ENCODE measurements at places on chromosomes 6 and 20. TPM values are rescaled to one million over a fixed set of nuclear protein-coding genes. Genes with fewer than 3 reads are reported as not detected.

DNA sequence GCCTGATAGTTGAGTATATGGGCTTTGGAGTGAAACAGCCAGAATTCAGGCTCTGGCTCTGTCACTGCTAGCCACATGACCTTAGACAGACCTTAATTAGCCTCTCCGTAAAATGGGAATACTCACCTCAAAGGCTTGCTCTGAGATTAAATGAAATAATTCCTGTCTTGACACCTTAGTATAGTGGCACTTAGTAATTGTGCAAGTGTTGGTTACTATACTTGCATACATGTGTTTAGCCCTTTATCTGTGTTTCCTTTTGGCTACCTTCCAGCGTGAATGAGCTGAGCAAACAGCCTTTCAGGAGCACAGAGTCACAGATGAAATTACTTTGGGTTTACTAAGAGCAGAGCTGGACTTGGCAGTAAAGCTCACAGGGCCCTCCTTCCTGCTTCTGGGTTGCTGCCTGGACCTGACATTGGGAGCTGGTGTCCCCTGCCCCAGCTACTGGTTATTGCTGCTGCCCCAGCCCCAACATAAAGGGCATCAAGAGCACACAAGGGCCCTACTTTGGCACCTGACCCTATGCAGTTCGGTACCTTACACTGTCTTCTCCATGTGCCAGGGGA, 32.8 kb downstream of the CD164 start:
- ATAC-seq = peak; percentile 93

DNA sequence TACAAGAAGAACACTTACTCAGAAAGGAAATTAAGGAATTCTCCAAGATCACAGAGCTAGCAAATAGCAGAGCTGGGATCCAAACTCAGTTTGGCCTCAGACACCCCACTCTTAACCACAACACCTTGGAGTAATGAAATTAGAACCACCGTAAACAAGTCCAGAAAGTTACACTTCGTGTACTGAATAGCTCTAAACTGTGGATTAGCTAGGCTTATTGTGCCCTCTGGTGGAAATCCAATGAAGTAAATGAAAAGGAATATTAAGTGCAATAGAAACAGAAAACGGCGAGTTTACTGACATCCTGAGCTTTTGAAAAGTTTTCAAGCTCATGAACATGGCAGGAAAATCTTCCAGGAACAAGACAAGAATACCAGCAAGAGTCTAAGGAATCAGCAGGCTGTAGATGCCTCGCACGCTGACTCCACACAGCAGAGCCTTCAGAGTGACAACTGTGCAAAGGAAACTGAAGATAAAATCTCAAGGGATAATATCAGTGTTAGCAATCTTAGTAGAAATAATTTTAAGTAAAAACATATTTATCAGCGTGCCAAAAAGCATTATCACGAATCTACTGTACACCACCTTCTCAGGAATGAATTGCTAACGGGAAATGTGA, 34.6 kb downstream of the FBXO5 start:
- ATAC-seq = peak; percentile 60

SYCP2 gene
- 0.60 TPM for total RNA-seq

DNA sequence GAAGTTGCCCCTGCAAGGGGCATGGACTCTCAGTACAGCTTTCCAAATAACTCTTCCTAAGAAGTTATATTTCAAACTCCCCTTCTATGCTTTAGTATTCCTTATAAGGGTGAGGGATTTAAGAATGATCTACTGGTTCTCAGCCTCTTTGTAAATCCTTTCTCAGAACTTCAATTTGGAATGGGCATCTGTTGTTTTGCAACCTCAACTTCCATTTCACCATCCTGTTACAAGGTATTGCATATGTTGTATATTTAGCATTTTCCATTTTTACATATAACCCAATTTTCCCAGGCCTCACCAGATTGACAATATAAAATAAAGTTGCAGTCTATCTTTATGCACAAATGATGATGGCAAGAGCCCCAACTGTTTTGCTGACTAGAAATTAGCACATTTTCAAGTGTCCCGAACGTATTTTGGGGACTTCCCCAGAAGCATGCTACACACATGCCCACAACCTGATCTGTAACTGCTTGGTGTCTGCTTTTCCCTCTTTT, 154.9 kb upstream of the CARMIL1 start:
- no peak for ATAC-seq

- ATAC-seq = no peak
Observed at GRCh38 chr6:93183531-93183972, 235.8 kb downstream of the EPHA7 start.

KIAA0408 gene
- total RNA-seq = 0.28 TPM

- no peak for ATAC-seq
Observed at GRCh38 chr6:119838043-119838442, 488.5 kb upstream of the MAN1A1 start.

- ATAC-seq = no peak
Observed at GRCh38 chr20:15345287-15345686, 1007.9 kb upstream of the FLRT3 start.

GRCh38 chr6:168692193-168692914, 251.4 kb downstream of the SMOC2 start:
- no peak for ATAC-seq

DNA sequence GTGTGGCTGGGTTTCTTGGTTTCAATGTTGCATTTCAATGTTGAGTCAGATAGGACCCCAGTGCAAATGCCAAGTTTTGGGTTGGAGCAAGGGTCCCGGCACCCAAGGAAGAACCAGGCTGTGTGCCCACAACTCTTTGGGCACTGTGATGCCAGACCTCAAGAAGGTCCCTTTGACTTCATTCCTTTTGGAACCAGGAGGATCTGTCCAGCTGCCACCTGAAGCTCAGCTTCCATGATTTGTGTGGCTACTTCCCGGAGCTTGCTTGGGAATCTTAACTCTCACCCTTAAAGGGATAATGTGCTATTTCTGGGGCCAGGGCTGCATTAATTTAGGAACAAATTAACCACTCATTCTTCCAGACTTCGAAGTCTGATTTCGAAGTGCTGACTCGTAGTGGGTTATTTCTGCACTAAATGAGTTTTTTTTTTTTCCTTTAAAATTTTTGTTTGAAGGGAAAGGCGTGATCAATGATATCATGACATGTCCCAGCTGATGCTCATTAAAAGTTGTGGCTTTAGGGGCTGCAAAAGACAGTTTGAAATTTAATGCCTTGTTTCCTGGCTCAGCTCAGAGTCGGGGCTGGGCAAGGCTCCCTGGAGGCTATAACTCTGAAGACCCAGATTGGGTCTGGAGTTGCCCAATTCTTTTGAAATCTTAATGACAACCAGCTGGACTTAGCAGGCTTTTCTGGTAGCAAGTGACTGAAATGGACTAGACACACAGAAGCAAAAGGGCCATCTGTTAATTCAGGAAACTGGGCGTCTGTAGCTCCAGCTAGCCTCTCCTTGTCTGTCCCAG, 24.0 kb upstream of the PHACTR3 start:
- no peak for ATAC-seq

CAP2 gene
- 3.0 TPM for total RNA-seq

GRCh38 chr20:59246691-59247400, 53.6 kb upstream of the EDN3 start:
- ATAC-seq = no peak

TUBB1 gene
- not detected for total RNA-seq

- no peak for ATAC-seq
Observed at GRCh38 chr6:154095571-154095970, 56.5 kb downstream of the OPRM1 start.

SIRPD gene
- total RNA-seq = not detected

- ATAC-seq = peak; percentile 71
Observed at GRCh38 chr6:157314705-157315321, 8.5 kb downstream of the TMEM242 start.

SNAP25 gene
- total RNA-seq = 0.08 TPM

DNA sequence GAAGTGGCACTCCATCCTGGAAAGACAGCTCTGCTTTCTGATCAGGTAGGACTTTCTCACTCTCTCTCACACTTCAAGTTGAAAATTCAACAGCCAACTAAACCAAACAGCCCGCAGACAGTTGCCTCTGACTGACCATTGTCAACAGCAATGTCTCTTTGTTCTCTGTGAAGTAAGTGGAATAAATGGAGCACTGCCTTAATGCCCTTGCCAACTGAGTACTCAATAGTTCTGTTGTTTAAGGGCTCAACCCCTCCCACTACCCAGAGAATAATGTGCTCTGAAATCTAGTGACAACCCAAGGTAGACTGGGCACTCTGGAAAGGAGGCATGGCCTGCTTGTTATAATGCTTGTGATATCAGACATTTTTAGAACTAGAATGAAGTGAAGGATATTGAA, 16.8 kb upstream of the BCLAF1 start:
- no peak for ATAC-seq

DNA sequence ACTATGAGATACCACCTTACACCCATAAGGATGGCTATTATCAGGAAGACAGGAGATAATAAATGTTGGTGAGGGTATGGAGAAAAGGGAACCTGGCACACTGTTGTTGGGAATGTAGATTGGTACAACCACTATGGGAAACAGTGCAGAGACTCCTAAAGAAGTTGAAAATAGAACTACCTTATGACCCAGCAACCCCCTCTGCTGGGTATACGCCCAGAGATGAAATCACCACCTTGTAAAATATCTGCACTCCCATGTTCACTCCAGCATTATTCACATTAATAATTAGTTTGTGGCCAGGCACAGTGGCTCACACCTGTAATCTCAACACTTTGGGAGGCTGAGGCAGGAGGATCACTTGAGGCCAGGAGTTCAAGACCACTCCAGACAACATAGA, 26.8 kb downstream of the ZBTB9 start:
- no peak for ATAC-seq

- no peak for ATAC-seq
Observed at GRCh38 chr6:42914546-42914945, 1.3 kb upstream of the PTCRA start.

GRCh38 chr6:142030115-142030619, 102.6 kb upstream of the GJE1 start:
- ATAC-seq = no peak

DNA sequence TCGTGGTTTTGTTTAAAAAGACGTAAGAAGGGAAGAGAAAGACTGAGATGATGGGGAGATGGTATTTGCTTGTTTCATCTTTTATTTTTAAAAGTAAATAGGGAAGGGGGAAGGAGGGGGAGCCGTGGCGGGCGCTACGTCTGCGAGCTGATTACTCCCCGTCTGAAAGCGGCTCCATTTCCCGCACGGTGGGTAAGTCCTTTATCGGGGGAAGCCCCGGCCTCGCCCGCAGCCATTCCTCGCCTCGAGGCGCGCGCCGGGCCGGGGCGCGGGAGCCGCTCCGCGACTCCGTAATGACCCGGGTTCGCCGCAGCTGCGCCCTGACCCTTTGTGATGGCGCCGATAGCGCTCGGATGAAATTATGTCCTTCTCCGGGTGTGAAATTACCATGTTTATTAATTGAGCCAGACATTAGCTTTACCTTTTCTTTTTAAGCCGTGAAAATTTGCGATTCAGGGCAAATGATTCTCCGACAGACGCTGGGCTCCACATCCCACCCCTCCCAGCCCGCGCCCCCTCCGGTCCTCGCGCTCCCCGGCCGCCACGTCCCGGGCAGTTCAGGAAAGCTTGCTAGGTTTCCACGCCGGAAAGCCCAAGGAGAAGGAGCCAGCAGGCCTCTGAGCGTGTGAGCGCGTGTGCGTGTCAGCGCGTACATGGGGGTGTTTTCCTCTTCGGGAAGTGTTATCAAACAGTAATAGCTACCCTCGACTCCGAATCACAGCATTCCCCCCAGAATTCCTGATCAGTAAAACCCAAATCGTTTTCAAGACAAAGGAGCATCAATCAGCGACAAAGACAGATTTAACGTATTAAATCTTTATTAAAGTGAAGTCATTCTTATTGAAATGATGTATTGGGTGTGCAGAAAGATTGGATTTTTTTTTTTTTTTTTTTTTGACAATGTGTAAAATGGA, 30.0 kb downstream of the TFAP2A start:
- ATAC-seq = no peak

DNA sequence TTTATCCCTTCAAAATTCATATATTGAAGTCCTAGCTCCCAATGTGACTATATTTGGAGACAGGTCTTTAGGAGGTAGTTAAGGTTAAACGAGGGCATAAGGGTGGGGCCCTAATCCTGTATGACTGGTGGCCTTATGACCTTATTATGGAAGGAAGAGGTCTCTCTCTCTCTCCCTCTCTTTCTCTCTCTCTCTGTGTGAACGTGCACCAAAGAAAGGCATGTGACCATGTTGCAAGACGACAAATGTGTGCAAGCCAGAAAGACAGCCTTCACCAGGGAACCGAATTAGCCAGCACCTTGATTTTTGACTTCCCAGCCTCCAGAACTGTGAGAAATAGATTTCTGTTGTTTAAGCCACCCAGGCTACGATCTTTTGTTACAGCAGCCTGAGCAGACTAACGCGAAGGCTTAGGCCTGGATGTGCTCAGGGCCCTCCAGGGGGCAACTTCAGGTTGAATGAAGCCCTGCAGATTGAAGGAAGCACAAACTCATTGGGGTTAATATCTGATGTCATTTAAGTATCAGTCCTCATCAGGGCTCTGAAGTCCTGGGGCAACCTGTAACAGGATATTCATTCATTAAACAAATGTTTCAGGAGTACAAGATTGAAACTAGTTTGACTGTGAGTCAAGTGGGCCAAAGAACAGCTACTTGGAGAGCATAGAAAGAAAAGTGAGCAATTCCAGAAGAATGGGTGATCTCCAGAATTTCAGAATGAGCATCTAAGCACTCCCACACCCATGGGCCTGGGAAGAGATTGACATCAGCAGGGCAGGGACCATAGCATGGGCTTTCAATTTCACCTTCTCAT, 157.4 kb upstream of the TNFAIP3 start:
- ATAC-seq = peak; percentile 56

FNDC11 gene
- 0.28 TPM for total RNA-seq

DNA sequence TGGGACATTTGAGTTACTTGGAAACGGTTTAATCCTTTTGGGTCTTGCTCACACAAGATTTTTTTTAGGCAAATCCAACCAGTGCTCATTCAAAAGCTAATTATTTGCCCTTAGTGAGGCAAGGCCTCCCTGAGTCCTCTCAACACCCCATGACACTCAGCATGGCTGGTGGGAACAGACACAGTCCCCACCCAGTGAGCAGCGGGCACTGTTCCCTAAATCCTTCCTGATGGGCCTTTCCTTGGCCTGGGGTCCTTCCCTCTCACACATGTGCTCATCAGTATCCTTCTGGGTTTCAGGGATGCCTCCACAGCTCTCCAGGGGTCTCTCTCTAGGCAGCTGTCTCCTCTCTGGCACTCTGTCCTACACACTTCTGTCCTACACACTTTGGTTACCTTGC, 28.0 kb downstream of the PLAGL2 start:
- ATAC-seq = peak; percentile 55

GRM1 gene
- not detected for total RNA-seq

GRCh38 chr6:166575205-166575604, 11.3 kb downstream of the RAMACL start:
- ATAC-seq = peak; percentile 50

- peak; percentile 2 for ATAC-seq
Observed at GRCh38 chr20:44959638-44960102, 527 bp downstream of the TOMM34 start.

DNA sequence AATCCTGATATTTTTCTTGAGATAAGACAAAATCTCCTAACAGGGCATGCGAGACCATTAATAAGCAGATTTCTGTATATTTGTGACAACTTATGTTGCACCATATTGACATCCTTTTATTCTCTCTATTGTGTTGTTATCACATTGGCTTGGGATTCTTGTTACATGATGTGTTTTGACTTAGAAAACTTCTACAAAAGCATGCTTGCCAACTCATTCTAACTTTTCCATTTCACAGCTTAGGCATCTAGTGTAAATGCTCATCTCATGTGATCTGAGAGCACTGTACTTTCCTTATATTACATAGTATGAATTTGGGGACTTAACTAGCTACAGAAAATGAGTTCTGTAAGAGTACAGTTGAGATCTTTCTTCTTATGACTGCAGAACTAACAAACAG, 1040.7 kb upstream of the ADGRB3 start:
- no peak for ATAC-seq

FRMD1 gene
- not detected for total RNA-seq

NR2E1 gene
- 0.08 TPM for total RNA-seq

GRCh38 chr20:2557873-2558580, 21.7 kb downstream of the TMC2 start:
- ATAC-seq = no peak

SLC23A2 gene
- 9.4 TPM for total RNA-seq

All from esophagus mucosa (tissue), 1 donor.